ENCODE measurements at places on chromosomes 16 and 17.

GRCh38 chr17:50269477-50270434 lies 4.5 kb upstream of the TMEM92 start:
- peak; percentile 94 for DNase-seq

DNA sequence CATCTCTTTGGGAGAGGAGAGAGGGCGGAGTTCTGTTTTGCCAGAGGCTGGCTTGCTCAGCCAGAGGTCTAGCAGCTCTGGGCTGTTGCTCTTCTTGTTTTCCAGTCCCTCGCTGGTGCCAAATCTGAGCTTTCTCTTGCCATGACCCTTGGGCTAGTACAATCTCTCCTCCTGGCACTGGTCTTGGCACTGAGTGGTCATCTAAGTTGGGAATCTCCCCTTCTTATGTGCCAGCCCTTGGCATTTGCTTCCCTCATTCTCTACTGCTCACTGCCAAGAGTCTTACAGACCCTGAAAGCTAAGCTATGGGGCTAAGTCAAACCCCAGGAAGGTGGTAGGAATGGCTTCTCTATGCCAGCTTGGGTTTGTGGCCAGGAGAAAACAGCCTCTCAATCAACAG lies 148.6 kb downstream of the SHISA6 start:
- DNase-seq = no peak

- DNase-seq = no peak
Measured at GRCh38 chr16:31134091-31134571, 1.4 kb downstream of the PRSS8 start.

DNA sequence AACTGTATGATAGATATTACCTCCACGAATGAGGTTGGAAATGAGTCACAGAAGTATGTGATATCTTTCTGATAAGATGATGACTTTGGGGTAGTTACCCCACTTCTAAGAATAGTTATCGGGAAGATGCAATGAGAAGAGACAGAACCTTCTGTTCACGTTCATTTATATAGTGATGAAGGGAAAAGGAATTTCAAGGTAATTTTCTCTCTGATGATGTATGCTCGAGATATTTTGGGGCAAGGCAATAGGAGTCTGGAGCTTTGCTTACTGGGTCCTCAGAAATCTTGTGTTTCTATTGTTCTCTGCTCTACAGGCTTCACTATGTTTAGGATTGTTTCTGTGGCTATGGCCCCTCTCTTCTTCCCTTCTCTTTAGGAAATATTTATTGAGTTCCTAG lies 1389.6 kb downstream of the CDH8 start:
- DNase-seq = no peak

- no peak for DNase-seq
Measured at GRCh38 chr17:73947966-73948355, 255.5 kb upstream of the RPL38 start.

DNA sequence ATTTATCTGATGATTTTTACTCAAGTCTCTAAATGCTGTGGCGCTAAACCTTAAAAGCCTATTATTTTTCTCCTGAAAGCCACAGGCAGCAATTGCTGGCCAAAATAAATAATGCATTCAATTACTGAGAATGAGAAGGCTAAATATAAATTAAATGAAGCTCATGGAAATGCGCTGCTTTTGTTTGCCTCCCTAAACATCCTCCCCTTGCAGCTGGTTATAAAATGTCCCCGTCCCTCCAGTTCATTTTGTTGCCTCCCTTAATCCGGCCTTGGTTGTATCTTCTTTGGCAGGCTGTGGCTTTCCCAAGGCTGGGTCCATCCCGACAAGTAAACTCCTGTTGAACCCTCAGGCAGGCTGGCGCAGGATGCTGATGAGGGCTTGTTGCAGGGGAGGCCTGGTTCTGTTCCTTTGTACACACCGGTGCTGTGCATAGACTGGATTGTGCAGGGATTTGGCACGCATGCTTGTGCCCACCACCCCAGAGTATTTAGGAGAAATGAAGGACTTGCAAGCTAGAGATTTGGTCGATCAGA lies 62.7 kb downstream of the KNOP1 start:
- DNase-seq = no peak

DNA sequence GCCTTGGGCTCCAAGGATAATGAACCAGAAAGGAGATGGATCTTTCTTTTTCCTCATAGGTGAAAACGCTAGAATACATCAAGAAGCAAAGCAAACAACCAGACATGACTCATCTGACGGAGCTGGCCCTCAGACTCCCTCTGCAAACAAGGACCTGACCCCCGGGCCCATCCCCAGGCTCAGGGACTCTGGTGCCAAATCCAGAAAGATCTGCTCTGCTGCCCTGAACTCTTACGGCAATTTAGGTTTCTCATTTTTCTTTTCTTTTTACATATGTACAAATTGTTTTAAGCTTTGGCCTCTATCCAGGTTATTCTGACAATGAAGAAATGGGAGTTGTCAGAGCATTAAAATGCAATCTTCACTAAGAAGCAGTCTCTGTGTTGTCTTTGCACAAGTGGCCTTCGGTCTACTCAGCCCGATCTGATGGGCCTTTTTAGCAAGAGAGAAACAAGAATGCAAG lies 17.7 kb downstream of the KNOP1 start:
- DNase-seq = no peak

GRCh38 chr17:52233176-52233575 lies 74.7 kb upstream of the CA10 start:
- no peak for DNase-seq

DNA sequence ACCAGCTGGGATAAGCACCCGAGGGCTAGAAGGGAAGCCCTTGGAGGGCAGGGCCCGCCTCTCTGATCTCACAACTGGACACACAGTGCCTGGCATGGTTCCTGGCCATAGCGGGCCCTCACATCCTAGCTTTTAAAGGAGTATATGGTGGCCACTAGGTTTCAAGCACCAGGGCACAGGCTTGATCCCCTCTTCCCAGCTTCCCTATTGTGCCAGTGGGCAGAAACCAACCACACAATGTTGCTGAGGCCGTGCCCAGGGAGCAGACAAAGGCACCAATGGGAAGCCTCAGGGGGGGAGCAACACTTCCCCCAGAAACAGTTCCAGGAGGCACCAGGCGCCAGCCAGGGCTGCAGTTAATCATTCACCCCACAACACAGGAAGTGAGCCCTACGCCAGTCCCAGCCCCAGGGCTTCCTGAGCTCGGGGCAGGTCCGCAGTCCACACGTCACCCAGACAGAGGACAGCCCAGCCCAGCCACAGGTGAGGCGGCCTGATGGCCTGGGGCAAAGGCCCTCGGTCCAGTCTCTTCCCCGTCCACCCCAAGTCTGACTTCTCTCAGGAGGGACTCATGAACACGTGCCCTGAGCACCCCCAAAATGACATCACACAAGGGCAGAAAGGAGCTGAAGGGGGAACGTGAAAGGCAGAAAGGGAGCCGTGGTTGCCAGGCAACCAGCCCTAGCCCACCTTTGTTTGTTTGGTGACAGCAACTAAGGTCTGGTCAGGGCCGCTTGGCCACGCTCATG lies 12.8 kb downstream of the SMIM5 start:
- DNase-seq = no peak

GRCh38 chr16:1082266-1082951 lies 9.9 kb downstream of the SSTR5 start:
- no peak for DNase-seq

DNA sequence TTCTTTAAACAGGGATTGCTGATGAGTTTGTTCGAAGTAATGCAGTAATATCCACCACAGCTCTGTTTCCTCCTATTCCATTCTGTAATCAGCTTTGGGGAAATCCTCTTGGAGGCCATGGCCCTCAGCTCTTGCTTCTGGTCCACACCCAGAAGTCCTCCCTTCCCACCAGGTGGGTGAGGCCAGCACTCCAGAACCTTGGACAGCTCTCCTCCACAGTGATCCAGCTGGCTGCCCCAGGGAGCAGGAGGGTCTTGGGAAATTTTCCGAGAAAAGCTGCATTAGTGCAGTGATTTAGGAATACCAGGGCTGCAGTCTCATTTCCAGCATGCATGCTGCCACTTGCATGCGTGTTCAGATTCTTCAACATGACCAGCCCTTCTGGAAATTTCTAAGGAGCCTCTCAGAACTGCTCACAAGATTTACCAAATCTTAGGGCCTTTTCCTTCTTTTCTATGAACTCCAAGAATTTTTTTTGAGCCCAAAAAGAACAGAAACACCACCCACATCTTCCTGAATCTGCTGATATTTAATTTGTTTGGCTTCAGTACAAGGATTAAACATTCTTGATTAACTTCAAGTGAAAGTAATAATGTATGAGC lies 4.2 kb downstream of the SMPD3 start:
- peak; percentile 50 for DNase-seq

GRCh38 chr17:48576479-48577309 lies 1.5 kb downstream of the HOXB4 start:
- no peak for DNase-seq

- DNase-seq = no peak
Measured at GRCh38 chr17:80221351-80222105, 1.3 kb downstream of the SLC26A11 start.

GRCh38 chr16:2836646-2837508 lies 6.8 kb downstream of the ZG16B start:
- DNase-seq = peak; percentile 5

- no peak for DNase-seq
Measured at GRCh38 chr17:4389079-4389478, 22.6 kb upstream of the UBE2G1 start.

DNA sequence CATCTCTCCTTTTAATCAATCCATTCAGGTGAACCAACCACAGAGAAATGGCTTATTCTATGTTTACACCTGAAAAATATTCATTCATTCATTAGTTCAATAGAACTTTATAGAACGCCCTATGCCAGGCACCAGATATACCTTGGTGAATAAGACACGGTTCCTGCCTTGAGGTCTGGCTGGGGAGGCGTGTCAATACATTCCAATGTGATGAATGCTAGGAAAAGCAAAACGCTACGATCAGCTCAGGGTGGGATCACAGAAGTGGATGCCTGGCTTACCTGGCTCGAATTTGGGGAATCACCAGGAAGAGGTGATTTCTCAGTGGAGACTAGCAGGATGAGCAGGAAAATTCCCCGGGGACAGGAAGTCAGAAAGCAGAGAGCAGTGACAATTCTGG lies 17.5 kb upstream of the WFIKKN2 start:
- peak; percentile 21 for DNase-seq

GRCh38 chr16:1052721-1053120 lies 19.8 kb upstream of the SSTR5 start:
- no peak for DNase-seq

DNA sequence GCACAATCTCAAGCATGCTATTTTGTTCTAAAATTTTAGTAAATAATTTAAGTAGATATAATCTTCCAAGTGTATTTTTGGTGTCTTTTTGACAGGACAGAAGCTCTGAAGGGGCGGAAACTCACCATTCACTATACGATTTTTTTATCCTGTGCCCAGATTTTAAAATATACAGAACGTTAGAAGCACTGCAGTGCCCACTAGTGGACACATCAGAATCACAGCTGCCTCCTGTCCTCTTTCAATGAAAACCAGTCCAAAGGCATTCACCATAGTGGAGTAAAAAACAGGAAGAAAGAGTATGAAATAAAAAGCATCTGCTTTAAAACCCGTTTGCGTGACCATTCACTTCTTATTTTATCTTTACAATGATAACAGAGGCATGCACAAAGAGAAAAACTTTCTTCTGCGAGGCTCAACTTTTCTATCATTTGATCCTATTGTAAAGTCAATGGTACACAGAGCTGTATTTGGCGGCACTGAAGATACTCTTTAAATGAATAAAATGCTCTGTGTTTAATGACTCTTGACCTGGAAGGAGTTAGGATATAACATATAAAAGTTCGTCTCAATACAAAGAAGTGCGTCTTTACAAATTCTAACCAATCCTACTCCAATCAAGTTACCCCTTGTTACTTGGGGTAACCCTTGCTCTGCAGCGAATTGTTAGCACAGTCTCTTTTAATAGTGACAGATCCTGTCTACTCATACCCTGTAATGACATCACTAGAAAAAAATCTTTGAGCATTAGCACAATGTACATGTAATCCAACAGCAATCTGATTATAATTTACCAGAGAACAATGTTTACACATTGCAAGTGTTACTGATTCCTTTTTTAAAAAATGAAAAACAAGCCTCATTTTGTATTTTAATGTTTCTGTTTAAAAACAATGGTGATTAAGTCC lies 339.8 kb upstream of the PSMD7 start:
- peak; percentile 79 for DNase-seq

DNA sequence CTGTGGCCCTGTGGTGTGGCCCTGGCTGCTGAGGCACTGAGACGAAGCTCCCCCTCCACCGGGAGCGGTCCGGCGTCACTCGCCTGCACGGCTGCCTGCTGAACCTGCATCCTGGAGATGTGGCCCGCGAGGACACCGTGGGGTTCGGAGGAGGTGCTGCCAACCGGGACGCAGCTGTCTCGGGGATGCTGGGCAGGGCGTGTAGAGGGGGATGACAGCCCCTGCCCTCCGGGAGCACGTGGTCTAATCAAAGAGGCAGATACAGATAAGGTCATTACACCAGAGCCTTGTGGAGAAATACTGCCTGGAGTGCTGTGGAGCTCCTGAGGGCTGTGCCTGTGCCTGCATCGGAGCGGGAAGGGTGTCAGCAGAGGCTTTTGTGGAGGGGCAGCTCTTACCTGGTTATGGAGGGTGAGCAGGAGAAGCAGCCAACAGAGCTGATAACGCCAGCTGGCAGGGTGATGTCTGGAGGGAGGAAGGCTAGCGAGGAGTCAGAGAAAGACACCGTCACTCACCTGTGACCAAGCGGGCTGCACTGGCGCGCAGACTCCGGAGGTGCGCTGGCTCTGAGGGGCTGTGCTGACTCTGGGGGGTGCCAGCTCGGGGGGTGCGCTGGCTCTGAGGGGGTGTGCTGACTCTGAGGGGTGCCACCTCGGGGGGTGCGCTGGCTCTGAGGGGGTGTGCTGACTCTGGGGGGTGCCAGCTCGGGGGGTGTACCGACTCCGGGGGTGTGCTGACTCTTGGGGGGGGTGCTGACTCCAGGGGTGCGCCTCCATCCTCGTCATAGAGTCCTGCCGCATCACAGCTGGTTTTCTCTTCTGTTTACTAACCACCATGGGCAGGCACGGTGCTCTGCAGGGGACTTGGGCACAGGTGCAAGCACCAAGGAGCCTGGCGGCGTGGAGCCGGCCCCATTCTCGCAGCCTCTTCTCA lies 104.7 kb upstream of the CHMP6 start:
- DNase-seq = no peak

GRCh38 chr16:66551348-66551759 lies 1.0 kb upstream of the CKLF start:
- DNase-seq = peak; percentile 35

DNA sequence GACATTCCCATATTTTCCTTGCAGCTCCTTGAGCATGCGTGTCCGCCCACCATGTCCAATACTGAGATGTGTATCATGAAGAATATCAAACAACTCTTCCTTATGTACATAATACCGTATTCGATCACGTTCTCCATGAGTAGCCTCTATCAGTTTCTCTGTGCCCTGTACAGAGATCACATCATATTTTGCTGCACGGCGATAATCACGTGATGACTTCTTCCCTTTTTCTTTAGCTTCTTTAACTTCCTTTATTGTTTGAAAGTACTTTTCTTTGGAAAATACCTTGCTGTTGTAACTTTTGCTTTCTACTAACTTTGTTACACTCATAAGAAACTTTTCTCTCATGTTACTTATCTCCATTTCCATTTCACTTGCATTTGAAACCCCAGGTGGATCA lies 6.6 kb downstream of the KRABD2 start:
- DNase-seq = no peak

GRCh38 chr17:27596096-27596495 lies 34.9 kb upstream of the LGALS9 start:
- no peak for DNase-seq

Measured in fibroblast of skin of scalp (primary cell).